Naive thymus-derived CD8-positive, alpha-beta T cell (primary cell): ENCODE measurements at places on chromosomes 5 and 9. TPM values are rescaled to one million over a fixed set of nuclear protein-coding genes. Genes with fewer than 3 reads are reported as not detected.

SFXN1 gene
- total RNA-seq: 93.0 TPM

RELL2 gene
- 23.9 TPM for total RNA-seq

SPATA31D3 gene
- total RNA-seq: not detected

WDR38 gene
- not detected for total RNA-seq

CARTPT gene
- not detected for total RNA-seq

GBGT1 gene
- total RNA-seq: 4.9 TPM
